WTC11 (cell line): ENCODE measurements at places on chromosomes 4 and X. TPM values are rescaled to one million over a fixed set of nuclear protein-coding genes. Genes with fewer than 3 reads are reported as not detected.

- H3K27ac ChIP-seq, result no peak overlapping the region
- peaks cover 5% of the 10 kb centered on the region for H3K4me1 ChIP-seq
- no peaks in the 10 kb centered on the region for H3K36me3 ChIP-seq
- no peak overlapping the region for H3K4me3 ChIP-seq
- DNase-seq, result no peak
- no peaks in the 10 kb centered on the region for H3K27me3 ChIP-seq
These were observed 212.2 kb downstream of the PPP1R2C start for GRCh38 chrX:42565739-42566138.

DNA sequence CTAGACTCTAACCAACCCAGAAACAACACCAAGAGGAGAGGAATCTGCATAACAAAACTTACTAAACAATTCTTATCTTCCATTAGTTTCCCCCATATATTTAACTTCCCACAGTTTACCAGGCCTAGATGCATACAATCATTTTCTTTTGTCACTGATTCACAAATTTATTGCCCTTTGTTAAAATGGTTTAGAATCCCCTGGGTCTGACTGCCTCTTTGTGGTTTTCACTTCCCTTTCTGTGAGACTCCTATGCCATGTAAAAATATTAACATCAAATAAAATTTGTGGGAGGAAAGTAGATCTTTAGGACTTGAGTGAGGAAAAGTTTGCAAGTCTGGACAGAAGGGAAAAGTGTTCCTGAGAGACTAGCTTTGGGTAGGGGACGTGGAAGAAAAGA is 393.8 kb upstream of the CNKSR2 start:
- H3K27ac ChIP-seq, result no peak overlapping the region
- H3K4me3 ChIP-seq, result no peak overlapping the region
- peaks cover 38% of the 10 kb centered on the region for H3K4me1 ChIP-seq
- peaks cover 16% of the 10 kb centered on the region for H3K27me3 ChIP-seq
- DNase-seq, result no peak

DNA sequence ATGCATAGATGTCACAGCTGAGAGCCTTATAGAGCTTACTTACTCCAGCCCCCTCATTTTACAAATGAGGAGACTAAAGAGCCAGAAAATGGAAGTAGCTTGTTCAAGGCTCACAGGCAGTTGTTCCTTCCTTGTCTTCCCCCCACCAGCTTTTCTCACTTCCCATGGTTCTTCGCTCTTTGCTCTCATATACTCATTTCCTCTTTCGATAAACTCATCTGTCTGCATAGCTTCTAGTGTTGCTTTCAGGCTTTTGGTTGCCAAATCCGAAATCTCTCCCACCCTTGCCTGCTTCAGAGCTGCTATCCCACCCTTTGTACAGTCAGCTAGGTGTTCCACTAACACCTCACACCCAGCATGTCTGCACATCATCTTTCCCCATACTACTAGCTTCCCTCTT is 25.0 kb upstream of the GJB1 start:
- H3K36me3 ChIP-seq, result no peaks in the 10 kb centered on the region
- H3K27me3 ChIP-seq, result no peaks in the 10 kb centered on the region
- peaks cover 22% of the 10 kb centered on the region for H3K4me1 ChIP-seq
- no peak overlapping the region for H3K27ac ChIP-seq
- DNase-seq, result no peak

GRCh38 chr4:71141125-71141524 is 147.7 kb downstream of the DCK start:
- no peaks in the 10 kb centered on the region for H3K36me3 ChIP-seq
- H3K4me1 ChIP-seq, result no peaks in the 10 kb centered on the region

GRCh38 chrX:71212536-71212935 is 10.5 kb upstream of the GJB1 start:
- H3K4me3 ChIP-seq, result no peak overlapping the region
- no peak overlapping the region for H3K27ac ChIP-seq
- no peak for DNase-seq
- H3K4me1 ChIP-seq, result peaks cover 23% of the 10 kb centered on the region
- no peaks in the 10 kb centered on the region; the same call in none of the 2 replicates for H3K27me3 ChIP-seq

DNA sequence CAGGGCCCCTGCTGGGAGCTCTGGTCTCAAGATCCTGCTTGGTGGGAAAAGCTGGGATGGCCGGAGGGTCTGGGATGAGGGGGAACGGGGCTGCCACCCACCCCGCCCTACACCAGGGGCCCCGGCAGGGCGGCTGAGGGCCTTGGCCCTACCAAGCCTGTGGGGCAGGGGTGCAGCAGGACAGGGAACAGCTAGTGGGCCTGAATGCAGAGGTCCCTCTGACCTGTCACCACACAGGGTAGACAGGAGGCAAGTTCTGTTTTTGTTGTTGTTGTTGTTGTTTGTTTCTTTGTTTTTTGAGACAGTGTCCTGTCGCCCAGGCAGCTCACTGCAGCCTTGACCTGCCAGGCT is 332 bp upstream of the RENBP start:
- H3K27me3 ChIP-seq, result no peaks in the 10 kb centered on the region
- no peaks in the 10 kb centered on the region for H3K36me3 ChIP-seq
- H3K27ac ChIP-seq, result no peak overlapping the region
- H3K4me3 ChIP-seq, result no peak overlapping the region
- H3K4me1 ChIP-seq, result peaks cover 24% of the 10 kb centered on the region
- DNase-seq, result no peak

GRCh38 chrX:47223476-47224250 is 5.2 kb downstream of the CDK16 start:
- no peak for DNase-seq
- H3K27me3 ChIP-seq, result no peaks in the 10 kb centered on the region; the same call in 1 of the 2 replicates
- no peak overlapping the region for H3K27ac ChIP-seq
- H3K36me3 ChIP-seq, result peaks cover 48% of the 10 kb centered on the region

- H3K4me1 ChIP-seq, result peaks cover 6% of the 10 kb centered on the region
- H3K27ac ChIP-seq, result no peak overlapping the region
- H3K36me3 ChIP-seq, result no peaks in the 10 kb centered on the region
- no peak for DNase-seq
- H3K27me3 ChIP-seq, result no peaks in the 10 kb centered on the region
These were observed 198.7 kb downstream of the ENOX2 start for GRCh38 chrX:130704053-130705038.

- no peaks in the 10 kb centered on the region for H3K4me1 ChIP-seq
- no peak for DNase-seq
- peaks cover 3% of the 10 kb centered on the region for H3K27me3 ChIP-seq
- peaks cover 7% of the 10 kb centered on the region; the same call in 1 of the 2 replicates for H3K36me3 ChIP-seq
- H3K27ac ChIP-seq, result no peak overlapping the region
These were observed 105.7 kb upstream of the GATB start for GRCh38 chr4:151866592-151866918.

DNA sequence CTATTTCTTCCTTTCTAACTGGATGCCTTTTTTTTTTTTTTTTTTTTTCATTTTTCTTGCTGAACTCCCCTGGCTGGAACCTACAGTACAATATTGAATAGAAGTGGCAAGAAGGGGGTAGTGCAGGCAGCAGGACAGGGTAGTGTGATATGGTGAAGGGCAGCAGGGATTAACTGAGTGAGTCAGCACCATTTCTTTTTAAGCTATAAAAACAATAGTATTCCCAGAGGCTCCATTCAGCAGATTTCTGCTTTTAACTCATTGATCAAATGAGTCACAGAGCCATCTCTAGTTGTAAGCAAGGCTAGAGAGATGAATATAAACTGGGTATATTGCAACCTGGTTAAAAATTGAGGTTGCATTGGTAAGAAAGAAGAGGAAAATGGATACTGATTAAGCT is 53.6 kb upstream of the SETD7 start:
- 0 out of 2 replicates have a peak, but pooled peaks cover 11% of the 10 kb centered on the region for H3K4me1 ChIP-seq
- no peaks in the 10 kb centered on the region for H3K36me3 ChIP-seq
- H3K4me3 ChIP-seq, result no peak overlapping the region

DNA sequence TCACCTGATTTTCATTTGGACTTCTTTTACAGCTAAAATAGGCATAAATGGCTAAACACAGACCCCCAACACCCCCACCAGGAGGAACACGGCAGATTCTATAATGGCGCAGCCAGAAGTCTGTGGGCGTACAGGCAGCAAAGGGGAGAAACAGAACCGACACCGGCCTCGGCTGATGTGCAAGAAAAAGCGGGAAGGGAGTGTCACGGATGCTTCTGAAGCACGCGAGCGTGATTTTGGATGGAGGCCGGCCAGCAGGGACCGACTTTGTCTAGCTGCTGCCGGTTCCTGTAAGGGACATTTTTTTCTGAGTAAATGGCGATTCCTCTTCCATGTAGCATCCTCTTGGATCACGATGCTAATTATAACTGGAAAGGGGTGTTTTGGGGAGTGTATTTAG is 24.9 kb upstream of the ETNPPL start:
- H3K36me3 ChIP-seq, result no peaks in the 10 kb centered on the region
- H3K27me3 ChIP-seq, result no peaks in the 10 kb centered on the region
- no peak for DNase-seq
- H3K27ac ChIP-seq, result no peak overlapping the region
- no peak overlapping the region for H3K4me3 ChIP-seq
- peaks cover 8% of the 10 kb centered on the region; the same call in 1 of the 2 replicates for H3K4me1 ChIP-seq

DNA sequence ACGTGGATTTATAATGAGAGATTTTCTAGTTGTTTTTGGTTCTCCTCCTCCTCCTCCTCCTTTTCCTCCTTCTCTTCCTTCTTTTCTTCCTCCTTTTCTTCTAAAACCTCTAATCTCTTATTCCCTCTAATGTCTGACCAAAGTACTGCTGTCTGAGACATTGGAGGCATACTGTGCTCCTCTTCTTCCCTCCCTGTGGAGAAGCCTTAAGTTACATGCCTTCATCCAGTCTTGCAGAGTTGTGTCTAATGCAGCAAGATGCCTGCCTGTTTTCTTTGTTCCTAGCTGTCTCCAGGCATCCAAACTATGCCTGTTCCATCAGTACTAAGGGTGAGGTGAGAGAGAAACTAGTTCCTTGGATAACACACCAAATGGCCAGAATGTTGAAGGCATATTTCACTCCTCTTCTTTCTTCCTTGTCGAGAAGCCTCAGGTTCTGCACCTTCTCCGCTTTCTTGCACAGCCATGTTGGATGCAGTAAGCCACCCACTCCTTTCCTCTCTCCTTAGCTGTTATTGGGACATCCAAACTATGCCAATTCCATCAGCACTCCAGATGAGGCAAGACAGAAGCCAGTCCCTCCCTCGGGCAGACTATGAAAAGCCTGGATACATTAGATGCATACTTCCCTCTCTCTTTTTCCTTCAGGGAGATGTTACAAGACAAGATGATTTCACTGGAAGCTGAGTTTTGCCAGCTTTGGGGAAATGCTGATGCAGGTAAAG is 285.7 kb upstream of the TRAM1L1 start:
- H3K4me3 ChIP-seq, result no peak overlapping the region
- H3K27ac ChIP-seq, result no peak overlapping the region
- no peaks in the 10 kb centered on the region for H3K36me3 ChIP-seq
- H3K27me3 ChIP-seq, result no peaks in the 10 kb centered on the region
- H3K4me1 ChIP-seq, result no peaks in the 10 kb centered on the region

- H3K27me3 ChIP-seq, result no peaks in the 10 kb centered on the region; the same call in 1 of the 2 replicates
- no peak for DNase-seq
- no peaks in the 10 kb centered on the region for H3K36me3 ChIP-seq
- H3K4me1 ChIP-seq, result peaks cover 36% of the 10 kb centered on the region
- H3K4me3 ChIP-seq, result no peak overlapping the region
- no peak overlapping the region for H3K27ac ChIP-seq
These were observed 40.4 kb downstream of the COL4A6 start for GRCh38 chrX:108397627-108398391.

- H3K36me3 ChIP-seq, result no peaks in the 10 kb centered on the region
- DNase-seq, result no peak
- peaks cover 10% of the 10 kb centered on the region for H3K4me1 ChIP-seq
- H3K4me3 ChIP-seq, result no peak overlapping the region
These were observed 54.1 kb downstream of the SRPX start for GRCh38 chrX:38166478-38167083.

DNA sequence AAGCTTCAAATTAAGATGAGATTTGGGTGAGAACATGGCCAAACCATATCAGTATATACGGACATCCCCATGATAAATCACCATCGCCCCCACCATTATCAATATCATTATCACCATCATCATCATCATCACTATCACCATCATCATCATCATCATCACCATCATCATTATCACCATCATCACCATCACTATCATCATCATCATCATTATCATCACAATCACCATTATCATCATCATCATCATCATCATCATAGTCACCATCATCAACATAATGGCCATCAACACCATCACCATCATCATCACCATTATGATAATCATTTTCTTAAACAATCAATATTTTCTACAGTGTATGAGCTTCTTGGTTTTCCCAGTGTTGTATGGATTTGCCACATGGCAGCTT is 360.9 kb downstream of the NLGN4X start:
- no peaks in the 10 kb centered on the region for H3K36me3 ChIP-seq
- no peak overlapping the region for H3K4me3 ChIP-seq
- DNase-seq, result no peak
- no peak overlapping the region for H3K27ac ChIP-seq
- peaks cover 7% of the 10 kb centered on the region for H3K4me1 ChIP-seq

DNA sequence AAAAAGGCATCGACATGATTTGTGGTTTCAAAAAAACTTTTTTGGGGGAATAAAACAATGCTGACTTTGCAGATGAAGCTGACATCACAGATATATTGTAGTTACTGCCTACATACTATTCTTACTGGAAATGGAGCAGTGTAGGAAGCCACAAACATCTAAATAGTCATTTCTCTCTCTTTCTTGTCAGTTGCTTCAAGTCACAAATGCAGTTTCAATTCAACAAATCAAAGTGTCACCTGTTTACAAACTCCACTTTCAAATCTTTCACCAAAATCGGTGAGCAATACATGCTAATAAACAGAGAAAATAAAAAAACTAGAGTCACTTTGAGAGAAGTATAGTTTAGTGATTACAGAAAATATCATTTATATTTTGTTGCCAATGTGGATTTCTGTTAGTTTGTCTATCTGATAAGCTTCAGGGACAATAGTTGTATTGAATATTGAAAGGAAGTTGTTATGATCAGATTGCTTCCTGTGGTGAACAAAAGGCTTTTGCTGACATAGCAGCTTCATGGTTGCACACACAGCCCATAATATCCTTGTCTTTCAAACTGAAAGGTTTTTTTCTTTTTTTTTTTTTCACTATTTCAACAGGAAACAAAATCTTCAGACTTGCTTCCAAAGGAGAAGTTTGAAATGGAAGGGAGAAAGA is 49.7 kb upstream of the PTPN13 start:
- no peak overlapping the region for H3K4me3 ChIP-seq
- peaks cover 10% of the 10 kb centered on the region; the same call in 1 of the 2 replicates for H3K36me3 ChIP-seq
- peaks cover 7% of the 10 kb centered on the region for H3K4me1 ChIP-seq
- no peaks in the 10 kb centered on the region for H3K27me3 ChIP-seq

GRCh38 chr4:146634825-146635224 is 3.9 kb upstream of the POU4F2 start:
- H3K4me3 ChIP-seq, result no peak overlapping the region
- H3K27ac ChIP-seq, result no peak overlapping the region
- peaks cover 100% of the 10 kb centered on the region for H3K27me3 ChIP-seq
- H3K36me3 ChIP-seq, result no peaks in the 10 kb centered on the region
- no peak for DNase-seq

DNA sequence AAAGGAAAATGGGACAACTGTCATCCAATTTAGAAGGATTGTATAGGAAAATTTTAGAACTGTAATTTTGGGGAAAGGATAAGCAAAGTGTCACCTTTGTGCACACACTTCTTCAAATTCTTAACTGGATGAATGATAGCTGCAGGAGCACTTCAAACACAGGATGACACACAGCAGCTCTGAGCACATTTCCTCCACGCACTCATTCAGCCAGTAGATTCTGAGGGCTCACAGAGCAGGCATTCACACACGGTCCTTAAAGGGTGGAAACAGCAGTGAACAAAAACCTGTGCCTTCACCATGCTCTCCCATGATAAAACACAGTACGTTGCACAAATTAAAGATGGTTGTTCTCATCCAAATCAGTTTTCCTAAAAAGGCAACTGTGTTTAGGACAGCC is 38.5 kb upstream of the KLF3 start:
- no peak overlapping the region for H3K4me3 ChIP-seq
- no peaks in the 10 kb centered on the region for H3K27me3 ChIP-seq
- H3K36me3 ChIP-seq, result peaks cover 22% of the 10 kb centered on the region
- DNase-seq, result no peak
- peaks cover 4% of the 10 kb centered on the region for H3K4me1 ChIP-seq
- no peak overlapping the region for H3K27ac ChIP-seq

Gene RAI2
- 0.57 to 0.78 TPM (median 0.77 TPM) in 3 replicates for total RNA-seq

Gene HTN3
- not detected in 3 replicates for total RNA-seq

Gene SLC4A4
- 1.1 to 1.5 TPM (median 1.2 TPM) in 3 replicates for total RNA-seq

Gene CCKAR
- total RNA-seq, result not detected in 3 replicates

Gene DNAAF6
- not detected in 3 replicates for total RNA-seq
